ENCODE measurements at places on chromosomes 12 and 14.
A peak's percentile ranks its signal among the peaks of the same experiment; 100 is the strongest.

DNA sequence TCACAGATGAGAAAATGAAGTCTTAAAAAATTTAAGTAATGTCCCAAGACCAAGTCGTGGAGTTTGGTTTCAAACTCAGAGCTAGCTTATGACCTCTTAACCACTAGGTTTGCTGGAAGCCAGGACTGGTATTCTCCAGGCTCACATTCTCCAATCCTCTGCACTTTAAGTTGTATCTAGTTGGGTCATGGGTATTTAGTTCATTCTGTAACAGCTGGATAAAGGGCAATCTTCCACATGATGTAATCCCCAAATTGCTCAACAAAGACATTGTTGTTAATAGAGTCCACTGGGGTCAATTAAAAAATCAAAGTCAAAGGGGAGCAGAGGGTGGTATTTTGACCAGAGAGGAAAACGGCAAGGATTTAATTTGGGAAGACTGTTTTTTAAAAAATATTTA is 17.8 kb upstream of the GAS2L3 start:
- no peak for DNase-seq

DNA sequence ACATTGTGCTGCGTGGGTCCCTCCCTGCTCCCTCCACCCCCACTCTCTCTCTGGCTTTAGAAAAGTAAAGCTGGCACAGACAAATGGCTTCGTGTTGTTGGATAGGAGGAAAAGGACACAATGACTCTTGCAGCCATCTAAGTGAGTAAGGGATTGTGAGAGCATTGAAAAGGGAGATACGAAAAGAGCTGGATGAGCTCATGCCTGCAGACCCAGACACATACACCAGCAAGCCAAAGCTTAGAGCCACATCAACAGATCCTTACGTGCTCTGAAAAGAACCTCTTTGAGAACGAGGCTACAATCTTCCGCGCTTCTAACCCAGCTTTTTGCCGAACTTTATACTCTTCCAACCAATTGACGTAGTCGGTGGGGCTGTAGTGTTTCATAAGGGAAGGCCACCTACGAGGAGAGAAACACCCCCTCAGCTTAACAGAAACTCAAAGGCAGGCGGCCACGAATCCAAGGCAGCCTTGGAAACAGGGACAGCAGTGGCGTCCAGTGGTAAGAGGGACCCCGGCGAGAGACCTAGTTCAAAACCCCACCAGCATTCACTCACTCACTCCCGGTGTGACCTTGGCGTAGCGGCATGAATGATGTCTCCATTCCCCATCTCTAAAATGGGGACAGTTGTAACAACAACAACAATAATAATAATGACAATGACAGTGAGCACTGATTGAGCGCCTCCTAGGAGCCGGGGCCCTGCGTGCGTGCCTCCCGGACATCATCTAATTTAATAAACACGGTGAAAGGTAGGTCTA is 1.1 kb downstream of the FBXO21 start:
- peak; percentile 52 for DNase-seq

GRCh38 chr14:74438351-74438915 is 12.4 kb upstream of the SYNDIG1L start:
- no peak for DNase-seq

DNA sequence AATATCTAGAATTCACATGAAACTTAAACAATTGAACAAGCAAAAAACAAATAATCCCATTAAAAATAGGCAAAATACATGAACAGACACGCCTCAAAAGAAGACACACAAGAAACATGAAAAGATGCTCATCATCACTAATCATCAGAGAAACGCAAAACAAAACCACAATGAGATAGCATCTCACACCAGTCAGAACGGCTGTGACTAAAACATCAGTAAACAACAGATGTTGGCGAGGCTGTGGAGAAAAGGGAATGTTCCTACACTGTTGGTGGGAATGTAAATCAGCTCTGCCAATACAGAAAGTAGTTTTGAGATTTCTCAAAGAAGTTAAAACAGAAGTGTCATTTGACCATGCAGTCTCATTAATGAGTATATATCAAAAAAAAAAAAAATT is 121.3 kb downstream of the PTPRO start:
- DNase-seq = no peak

GRCh38 chr14:96994999-96995398 is 197.8 kb downstream of the VRK1 start:
- DNase-seq = no peak

- DNase-seq = no peak
Observed at GRCh38 chr14:24198814-24199524, 3.7 kb upstream of the TM9SF1 start.

DNA sequence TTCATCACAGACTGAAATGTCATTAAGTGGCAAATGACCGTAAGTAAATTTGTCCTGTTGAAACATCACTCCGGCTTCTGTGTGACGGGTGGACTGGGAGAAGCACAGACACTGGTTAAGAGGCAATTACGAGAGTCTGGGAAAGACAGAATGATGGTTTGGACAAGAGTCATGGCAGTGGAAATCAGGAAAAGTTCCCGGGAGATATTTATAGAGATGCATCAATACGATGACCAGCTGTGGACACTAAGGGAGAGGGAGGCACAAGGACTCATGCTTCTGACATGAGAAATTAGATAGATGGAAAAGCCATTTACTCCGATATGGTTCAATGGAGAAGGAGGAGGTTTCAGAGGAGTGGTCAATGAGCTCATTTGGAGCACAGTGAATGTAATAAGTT is 27.3 kb downstream of the CKAP4 start:
- DNase-seq = no peak

GRCh38 chr14:20769421-20769820 is 1.2 kb downstream of the EDDM3B start:
- DNase-seq = no peak

DNA sequence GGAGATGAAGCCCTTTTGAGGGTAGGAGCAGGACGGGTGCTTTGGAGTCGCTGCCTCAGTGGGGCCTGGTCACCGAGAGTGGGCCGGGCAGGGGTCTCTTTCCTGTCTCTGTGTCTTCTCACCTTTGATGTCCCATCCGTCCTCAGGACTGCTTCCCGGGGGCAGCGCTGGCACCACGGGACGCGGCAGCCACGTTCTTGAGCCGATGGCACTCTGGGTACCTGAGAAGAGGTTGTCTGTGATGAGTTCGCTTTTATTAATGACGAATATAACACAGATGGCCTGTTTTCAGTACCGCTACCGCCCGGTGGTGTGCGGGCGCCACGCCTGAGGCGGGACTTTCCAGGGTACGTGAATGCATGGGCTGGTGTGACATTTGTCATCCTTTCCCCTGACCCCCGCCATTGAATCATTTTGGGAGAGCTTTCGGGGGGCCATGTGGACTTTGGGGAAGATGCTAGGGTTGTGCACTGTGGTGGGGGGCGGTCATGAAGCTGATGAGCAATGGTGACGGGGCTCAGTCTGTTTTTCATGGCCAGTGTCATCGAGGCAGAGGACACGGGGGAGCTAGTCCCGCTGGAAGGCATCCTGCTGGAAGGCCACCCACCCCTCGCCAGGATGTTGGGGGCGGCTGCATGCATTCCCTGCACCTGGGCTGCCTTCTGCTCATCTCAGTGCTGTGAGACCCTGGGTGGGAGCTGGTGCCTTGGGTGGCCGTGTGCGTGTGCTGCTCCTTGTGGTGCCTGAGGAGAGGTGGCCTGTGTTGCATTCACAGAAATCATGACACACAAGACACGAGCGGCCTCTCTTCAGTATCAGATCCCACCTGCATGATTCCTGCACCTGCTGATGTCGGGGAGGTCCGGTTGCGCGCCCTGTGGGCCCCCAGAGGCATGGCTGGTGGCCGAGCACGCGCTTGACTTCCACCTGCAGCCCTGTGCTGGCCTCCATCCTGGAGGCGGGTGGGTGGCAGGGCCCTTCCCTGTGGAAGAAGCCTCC is 162.5 kb upstream of the RTL1 start:
- DNase-seq = no peak

DNA sequence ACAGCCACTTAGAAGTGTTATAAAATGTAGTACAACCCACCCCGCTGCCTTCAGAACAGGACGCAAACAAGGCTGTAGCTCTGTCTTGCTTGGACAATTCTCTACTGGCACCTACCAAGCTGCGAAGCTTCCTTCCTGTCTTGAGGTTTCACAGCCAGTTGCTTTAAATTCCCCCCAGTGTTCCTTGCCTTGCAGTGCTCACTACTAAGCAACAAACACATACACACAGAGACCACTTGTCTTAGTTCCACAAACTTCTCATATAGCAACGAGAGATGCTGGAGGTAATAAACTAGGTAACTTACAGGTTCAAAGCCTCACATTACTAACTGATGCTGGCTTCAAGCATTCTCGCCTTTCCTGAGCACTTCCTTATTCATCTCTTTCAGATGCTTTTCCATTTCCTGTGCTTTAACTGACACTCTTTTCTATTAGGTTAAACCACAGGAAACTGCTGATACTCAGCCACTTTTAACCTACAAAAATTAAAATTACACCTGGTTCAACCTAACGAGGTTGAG is 91.5 kb upstream of the PTGDR start:
- DNase-seq = no peak

GRCh38 chr14:58663494-58664111 is 25.8 kb downstream of the DACT1 start:
- DNase-seq = no peak

GRCh38 chr12:49990273-49990672 is 17.5 kb downstream of the AQP6 start:
- no peak for DNase-seq

GRCh38 chr12:121232163-121232562 is 22.2 kb downstream of the P2RX4 start:
- DNase-seq = no peak

- no peak for DNase-seq
Observed at GRCh38 chr12:53076461-53076860, 2.7 kb downstream of the SPRYD3 start.

DNA sequence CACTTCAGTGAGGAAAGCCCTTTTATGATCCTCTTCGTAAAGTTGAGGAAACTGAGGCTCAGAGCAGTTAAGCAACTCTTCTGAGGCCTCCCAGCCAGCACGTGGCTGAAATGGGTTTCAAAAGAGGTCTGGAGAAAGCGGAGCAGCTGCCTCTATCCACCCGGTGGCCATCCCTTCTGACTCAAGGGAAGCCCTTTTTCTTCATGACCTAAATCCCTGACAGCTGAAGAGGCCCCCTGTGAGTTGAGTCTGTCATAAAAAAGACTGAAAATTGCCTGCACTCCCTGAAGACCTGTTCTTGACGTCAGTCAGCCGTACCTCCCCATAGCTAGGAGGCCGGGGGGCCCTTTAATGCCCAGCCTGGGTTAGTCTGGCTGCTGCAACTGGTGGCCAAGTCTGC is 10.7 kb downstream of the CMKLR1 start:
- no peak for DNase-seq

GRCh38 chr14:87052646-87053225 is 940.2 kb downstream of the GALC start:
- DNase-seq = no peak

DNA sequence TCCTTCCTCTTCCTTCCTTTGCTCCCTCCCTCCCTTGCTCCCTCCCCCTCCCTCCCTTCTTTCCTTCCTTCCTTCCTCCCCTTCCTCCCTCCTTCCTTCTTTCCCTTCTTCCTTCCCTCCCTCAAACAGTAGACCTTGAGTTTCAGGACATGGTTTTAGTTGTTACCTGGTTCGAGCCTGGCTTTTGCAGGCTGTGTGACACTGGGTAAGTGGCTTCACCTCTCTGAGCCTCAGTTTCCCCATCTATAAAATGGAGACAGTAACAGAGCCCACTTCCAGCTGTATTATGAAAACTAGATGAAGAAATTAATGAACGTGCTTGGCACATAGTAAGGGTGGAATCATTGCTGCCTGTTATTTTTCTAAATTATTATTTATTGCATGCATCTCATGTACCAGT is 171.0 kb upstream of the LHX5 start:
- no peak for DNase-seq

GRCh38 chr14:72699852-72700257 is 194.0 kb downstream of the DPF3 start:
- no peak for DNase-seq

GRCh38 chr12:26740991-26741390 is 92.0 kb downstream of the ITPR2 start:
- no peak for DNase-seq

DNA sequence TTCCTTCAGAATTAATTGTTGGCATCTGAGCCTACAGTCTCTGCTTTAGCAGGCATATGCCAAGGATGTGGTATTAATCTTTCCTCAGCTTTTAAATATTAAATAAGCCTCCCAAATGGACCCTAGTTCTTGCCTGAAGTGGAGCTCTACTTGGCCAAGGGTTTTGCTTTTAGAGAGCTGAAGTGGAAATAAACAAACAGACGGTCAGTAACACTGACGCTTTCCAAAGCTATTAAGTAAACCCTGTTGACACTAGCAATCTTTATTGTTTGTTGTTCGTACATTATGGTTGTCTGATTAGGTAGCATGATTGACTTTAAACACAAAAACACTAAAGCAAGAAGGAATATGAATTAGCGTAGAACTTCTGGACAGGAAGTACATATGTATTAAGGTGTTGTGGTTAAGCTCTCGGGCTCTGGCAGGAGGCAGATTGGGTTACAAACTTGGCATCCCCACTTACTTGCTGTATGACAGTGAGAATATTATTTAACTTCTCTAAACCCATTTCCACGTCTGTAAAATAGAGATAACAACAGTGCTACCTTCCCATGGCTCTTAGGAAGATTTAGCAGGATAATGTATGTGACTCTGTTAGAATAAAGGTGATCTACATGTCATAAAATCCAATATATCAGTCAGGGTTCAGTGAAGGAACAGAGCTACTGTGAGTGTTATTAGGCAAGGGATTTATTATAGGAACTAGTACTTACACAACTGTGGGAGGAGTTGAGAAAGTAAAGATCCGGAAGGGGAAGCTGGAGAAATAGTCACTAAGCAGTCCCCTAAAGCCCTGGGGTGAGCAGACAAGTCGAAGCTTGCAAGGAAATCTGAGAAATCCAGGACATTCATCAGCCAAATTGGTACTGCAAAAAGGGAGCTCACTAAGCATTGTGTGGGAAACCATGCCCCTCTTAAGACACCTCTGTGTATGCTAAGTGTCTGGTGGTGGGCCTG is 92.2 kb upstream of the ATF7IP start:
- DNase-seq = no peak

GRCh38 chr12:12442548-12443071 is 85.7 kb downstream of the BORCS5 start:
- no peak for DNase-seq

GRCh38 chr14:51307551-51307950 is 67.5 kb downstream of the TMX1 start:
- no peak for DNase-seq

GRCh38 chr12:39587225-39587624 is 32.4 kb downstream of the ABCD2 start:
- no peak for DNase-seq

DNA sequence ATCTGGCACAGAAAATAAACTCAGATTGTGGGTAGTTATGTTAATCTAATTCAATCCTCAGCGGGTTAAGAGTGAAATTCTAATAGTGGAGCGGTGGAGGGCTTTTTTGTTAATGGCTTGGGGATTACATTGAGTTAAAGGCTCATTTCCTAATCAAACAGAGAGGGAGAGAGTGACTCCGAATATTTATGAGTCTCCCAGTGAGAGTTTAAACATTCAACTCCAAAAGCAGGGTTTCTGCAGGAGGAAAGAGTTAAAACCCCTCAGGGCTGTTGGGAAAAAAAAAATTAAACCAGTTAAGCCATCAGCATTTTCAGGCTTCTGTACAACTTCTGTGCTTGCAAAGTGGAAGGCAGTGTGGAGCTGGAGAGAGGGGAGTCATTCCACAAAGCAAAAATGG is 62.1 kb upstream of the ESRRB start:
- DNase-seq = no peak

- DNase-seq = no peak
Observed at GRCh38 chr14:65180725-65181025, 78.4 kb upstream of the MAX start.

All from head of caudate nucleus (tissue), 42 donors.